Cerebellar cortex (tissue), 1 donor: ENCODE measurements at places on chromosomes 16 and 17.

GRCh38 chr17:81578038-81578441 is 25.9 kb upstream of the FAAP100 start:
- no peak for DNase-seq

DNA sequence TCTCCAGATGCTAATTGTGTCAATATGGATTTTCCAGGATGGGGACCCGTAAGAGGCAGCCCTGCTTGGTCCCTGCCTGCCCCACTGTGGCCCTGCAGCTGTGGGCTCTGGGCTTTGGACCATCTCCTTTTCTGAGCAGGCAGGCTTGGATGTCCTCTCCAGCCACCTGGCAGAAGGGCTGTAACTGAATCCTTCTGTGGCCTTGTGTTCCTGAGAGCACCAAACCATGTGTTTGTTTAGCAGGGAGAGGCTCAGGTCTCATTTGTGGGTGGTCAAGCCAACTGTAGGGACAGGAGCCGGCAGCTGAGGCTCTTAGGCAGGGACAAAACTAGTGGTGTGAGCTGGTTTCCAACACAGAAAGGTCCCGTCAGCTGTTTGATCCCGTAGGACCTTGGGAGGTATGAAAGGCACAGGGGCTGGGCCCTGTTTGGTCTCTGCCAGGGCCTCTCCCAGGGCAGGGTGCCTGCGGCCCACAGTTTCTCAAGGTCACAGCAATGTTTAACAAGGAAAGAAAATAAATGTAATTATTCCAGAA is 18.5 kb downstream of the SEC14L5 start:
- no peak for DNase-seq

- DNase-seq: no peak
Measured at GRCh38 chr17:71438631-71439146, 682.1 kb upstream of the SOX9 start.

- no peak for DNase-seq
Measured at GRCh38 chr17:69466451-69466850, 52.0 kb downstream of the MAP2K6 start.

DNA sequence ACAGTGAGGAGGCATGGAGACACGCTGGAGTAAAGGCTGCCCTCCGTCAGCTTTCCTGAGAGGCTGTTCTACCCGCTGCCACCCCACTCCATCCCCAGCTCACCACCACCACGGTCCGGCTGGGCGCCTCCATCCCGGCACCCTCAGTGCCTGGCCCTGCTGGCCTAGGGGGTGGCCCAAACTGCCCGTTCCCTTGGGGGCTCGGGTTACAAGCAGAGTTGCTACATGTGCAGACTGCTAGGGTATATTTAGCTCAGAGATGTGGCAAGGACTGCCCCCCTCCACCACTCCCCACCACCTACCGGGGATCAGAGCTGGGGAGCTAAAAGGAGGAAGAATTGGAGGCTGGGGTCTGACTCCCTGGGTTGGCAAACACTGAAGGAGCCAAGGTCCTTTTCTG is 4.1 kb downstream of the CACNB1 start:
- DNase-seq: no peak

DNA sequence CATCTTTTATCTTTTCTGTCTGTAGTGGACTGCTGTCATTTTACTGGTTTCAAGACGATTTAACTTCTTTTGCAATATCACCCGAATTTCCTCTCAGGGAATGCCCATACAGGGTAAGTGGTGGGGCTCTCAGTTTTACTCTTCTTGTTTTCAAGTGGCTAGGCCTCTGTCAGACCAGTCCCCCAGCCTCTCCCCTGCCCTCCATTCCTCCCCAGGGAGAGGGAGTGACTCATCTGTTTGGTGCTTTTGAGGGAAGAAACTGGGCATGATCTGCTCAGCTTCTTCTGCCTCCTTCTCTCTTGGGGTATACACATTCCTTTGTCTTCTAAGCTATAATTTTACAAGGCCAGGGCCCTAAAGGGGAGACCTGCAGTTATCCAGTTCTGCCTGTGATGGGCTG is 332.0 kb downstream of the CBLN1 start:
- DNase-seq: no peak

GRCh38 chr16:16133943-16134604 is 89.2 kb downstream of the ABCC6 start:
- no peak for DNase-seq

GRCh38 chr16:69820926-69821541 is 58.9 kb downstream of the WWP2 start:
- DNase-seq: peak; percentile 62

DNA sequence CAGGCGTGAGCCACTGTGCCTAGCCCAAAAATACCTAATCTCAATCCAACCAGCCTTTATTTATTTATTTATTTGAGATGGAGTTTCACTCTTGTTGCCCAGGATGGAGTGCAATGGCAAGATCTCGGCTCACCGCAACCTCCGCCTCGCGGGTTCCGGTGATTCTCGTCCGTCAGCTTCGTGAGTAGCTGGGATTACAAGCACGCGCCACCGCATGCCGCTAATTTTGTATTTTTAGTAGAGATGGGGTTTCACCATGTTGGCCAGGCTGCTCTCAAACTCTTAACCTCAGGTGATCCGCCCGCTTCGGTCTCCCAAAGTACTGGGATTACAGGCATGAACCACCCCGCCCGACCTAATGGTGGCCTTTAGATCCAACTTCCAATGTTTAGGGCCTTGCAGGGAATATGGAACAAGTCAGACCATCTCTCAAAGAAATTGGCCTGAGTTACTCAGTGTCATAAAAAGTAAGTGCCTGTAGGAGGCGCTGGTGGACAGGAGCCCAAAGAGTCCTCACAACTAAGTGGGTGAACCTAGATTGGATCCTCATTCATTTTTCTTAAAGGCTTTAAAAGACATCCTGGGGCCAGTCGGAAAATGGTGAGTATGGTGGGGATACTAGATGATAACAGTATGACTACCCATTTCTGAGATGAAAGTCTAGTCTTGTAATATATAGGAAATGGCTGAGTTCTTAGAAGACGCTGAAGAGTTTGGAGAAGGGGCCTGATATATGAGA is 4.6 kb downstream of the ZSCAN10 start:
- peak; percentile 64 for DNase-seq

- no peak for DNase-seq
Measured at GRCh38 chr17:50337956-50338355, 8.0 kb upstream of the XYLT2 start.

GRCh38 chr17:7713782-7714181 is 3.8 kb upstream of the DNAH2 start:
- DNase-seq: no peak

DNA sequence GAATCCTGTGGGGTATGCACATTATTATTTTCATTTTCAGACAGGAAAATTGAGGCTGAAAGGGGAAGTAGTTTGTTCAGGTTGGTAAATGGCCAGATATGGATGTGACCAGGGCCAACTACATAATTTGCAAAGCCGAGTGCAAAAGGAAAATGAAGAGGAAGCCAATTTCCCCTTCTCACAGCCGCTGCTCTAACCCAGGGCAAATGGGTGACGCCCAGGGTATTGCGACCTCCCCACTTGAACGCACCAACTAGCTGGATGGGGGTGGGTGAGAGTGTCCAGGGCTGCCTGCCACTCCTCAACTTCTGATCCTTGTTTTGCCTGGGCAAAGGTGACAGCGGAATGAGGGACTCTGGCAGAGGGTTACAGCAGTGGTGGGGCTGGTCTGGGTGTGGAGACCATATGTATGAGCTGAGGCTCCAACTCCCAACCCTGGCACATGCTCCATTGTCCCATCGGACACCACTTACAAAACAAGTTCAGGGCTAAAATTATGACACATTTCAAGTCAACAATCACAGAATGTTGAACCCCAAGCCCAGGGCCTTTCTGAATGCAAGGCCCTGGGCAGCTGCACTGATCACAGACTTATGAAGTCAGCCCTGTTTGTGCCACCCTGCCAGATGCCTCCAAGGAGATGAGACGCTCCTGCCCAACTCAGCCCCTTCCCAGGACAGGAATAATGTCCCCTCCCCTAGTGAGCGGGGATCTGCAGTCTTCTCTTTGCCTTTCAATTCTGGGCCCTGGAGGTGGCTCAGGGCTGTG is 1.7 kb downstream of the ANKRD40CL start:
- peak; percentile 35 for DNase-seq

DNA sequence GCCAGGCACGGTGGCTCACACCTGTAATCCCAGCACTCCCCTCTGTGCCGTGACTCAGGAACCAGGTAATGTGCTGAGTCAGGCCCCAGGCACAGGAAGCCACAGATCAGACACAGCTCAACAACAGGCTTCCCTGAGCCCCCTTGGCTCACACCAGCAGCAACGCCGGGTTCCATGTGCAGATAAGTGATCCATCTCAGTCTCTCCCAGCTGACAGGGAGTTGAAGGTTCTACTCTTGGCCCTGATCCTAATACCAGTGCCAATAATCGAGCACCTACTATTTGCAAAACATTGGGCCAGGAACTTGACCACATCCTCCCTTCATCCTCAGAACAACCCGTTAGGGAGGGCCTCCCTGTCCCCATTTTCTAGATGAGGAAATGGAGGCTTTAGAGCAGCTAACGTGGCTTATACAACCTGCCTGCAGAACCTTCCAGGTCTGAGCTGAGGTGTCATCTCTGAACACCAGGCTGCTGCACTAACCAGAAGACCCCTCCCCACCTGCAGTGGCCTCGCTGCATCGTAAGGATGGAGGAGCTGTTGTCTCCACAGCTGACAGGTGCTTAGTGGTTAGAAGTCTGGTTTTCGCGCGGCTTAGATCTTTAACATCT is 64.8 kb upstream of the AMZ2 start:
- no peak for DNase-seq

- DNase-seq: no peak
Measured at GRCh38 chr16:77897129-77897437, 108.7 kb downstream of the VAT1L start.

- peak; percentile 31 for DNase-seq
Measured at GRCh38 chr16:69448470-69449193, 24.2 kb downstream of the CYB5B start.

DNA sequence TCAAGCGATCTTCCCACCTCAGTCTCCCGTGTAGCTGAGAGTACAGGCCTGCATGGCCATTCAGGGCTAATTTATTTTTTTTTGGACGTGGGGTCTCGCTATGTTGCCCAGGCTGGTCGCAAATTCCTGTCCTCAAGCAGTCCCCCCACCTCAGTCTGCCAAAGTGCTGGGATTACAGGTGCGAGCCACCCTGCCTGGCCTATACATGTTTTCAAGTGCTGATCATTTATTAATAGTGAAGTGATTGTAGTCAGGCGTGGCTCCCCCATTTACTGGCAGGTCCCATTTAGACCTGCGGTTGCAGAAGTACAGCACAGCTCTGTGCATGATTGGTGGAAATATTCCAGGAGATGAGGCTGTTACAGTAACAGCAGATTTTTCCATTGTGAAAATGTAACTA is 8.4 kb downstream of the FOXK2 start:
- no peak for DNase-seq

DNA sequence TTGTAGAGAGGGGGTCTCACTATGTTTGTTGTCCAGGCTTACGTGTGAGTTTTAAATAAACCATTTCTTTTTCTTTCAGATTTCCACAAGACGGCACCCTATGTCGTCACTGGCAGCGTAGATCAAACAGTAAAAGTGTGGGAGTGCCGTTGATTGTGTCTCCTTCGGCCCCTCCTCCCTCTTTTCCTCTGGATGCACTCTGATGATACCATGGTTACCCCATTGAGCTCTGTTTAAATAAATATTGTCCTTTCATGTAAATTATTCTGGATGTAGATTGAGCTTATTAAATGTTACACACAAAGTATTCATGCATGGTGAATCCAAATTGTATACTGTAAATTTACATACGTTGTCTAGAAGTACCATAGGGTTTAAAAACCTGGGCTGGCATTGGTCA is 29.9 kb downstream of the CLUH start:
- no peak for DNase-seq

- DNase-seq: no peak
Measured at GRCh38 chr16:57677622-57678369, 9.7 kb downstream of the ADGRG3 start.

DNA sequence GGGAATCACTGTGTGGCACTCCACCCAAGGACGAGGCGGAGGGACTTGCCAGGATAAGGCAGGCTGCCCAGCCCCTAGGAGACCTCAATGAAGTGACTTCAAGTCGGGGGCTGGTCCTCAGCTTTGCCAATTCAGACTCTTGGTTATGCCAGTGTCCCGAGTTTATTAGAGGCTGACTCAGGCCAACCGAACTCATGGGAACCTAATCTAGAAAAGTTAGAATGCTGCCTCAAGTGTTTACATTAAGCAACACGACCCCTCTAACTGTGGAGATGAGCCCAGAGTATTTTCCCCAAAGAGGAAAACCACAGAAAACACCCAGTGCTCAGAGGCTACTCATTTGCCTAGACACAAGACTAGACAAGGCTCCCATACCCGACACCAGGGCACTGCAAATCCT is 1.1 kb upstream of the TEKT3 start:
- no peak for DNase-seq

DNA sequence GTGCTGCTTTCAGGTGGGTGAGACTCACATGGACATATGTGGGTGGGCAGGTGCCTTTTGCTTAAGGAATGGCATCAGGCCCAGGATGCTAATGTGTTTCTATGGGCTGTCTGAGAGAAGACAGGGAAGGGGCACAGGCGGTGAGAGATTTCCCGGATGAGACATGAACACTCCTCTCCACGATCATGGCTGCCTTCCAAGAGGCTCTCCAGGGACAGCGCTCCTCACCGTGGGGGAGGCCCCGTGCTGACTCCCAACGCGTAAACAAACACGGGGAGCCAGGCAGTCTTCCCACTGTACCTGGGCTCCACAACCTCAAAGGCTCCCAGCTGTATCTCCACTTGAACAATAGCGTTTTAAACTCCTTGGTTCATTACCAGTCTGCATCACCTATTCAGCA is 42.8 kb downstream of the CDK5R1 start:
- no peak for DNase-seq

- DNase-seq: no peak
Measured at GRCh38 chr16:46650254-46650623, 29.1 kb upstream of the SHCBP1 start.

DNA sequence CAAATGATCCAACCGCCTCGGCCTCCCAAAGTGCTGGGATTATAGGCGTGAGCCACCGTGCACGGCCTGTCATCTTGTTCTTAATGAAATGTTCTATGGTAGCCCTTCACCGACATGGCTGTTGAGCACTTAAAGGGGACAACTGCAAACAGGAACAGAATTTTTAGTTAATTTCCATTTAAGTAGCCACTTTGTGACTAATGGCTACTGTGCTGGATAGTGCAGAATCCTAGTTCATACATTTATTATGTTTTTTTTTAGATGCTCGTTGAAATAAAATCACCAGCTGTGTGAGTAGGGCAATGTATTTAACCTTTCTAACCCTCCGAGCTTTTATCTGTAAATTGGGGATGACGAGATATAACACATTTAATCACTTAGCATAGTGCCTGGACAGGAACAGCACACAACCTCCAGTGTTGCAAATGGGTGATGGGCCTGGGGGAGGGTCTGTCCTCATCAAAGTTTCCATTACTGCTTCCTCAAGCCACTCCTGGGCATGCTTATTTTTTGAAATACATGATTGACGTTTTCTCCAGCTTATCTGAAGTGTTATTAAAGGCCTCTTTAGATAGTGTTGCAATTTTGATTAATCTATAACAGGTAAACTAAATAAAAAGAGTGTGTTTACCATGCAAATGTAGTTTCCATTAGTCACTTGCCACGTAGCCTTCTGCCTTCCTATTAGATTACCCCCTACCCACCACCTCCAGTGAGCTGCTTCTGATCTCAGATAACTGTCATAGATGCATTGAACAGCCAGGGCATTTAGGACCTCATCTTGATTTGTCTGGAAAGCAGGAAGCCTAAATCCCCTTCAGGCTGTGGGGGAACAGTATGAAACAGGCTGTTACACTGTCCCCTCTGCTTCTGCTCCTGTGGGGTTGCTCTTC is 42.5 kb upstream of the TANC2 start:
- DNase-seq: no peak

GRCh38 chr16:83271970-83272575 is 535.7 kb upstream of the HSBP1 start:
- no peak for DNase-seq

GRCh38 chr17:859824-860195 is 77.7 kb downstream of the MRM3 start:
- no peak for DNase-seq
